ENCODE measurements at places on chromosomes 11 and 22.

- DNase-seq: no peak
Observed at GRCh38 chr11:96075532-96075959, 151.6 kb upstream of the MTMR2 start.

- DNase-seq: peak; percentile 42
Observed at GRCh38 chr11:63592975-63593395, 21.2 kb downstream of the PLAAT3 start.

GRCh38 chr22:37985751-37986281 lies 1.5 kb upstream of the SOX10 start:
- no peak for DNase-seq

GRCh38 chr22:46748908-46749675 lies 11.0 kb upstream of the CERK start:
- DNase-seq: peak; percentile 72

DNA sequence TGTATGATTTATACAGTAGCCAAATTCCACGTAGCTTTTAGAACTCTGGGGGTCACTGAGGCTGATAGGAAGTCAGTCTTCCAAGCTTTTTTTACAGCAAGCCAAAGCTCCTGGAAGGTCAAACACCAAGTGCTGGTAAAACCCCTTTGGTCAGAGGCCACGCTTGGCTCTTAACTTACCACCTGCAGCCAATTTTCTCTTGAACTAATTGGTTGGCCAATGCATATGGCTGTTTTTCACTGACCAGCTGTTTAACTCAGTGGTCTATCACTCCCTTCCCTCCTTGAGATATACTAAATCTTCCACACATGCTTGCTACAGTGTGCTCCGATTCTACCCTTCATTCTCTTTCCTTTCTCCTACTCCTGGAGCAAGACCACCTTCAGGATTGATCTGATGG lies 116.0 kb downstream of the FAR1 start:
- DNase-seq: no peak

DNA sequence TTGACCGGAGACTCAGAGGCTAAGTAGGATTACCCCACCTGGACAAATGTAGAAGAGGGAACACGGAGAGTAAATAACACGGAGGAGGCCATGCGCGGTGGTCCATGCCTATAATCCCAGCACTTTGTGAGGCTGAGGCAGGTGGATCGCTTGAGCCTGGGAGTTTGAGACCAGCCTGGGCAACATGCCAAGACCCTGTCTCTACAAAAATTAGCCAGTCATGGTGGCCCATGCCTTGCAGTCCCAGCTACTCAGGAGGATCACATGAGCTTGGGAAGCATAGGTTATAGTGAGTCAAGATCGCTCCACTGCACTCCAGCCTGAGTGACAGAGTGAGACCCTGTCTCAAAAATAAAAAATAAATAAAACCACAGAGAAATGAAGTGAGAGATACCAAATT lies 53.9 kb downstream of the AMOTL1 start:
- no peak for DNase-seq

GRCh38 chr11:65112546-65113360 lies 1.1 kb downstream of the TM7SF2 start:
- DNase-seq: peak; percentile 91

DNA sequence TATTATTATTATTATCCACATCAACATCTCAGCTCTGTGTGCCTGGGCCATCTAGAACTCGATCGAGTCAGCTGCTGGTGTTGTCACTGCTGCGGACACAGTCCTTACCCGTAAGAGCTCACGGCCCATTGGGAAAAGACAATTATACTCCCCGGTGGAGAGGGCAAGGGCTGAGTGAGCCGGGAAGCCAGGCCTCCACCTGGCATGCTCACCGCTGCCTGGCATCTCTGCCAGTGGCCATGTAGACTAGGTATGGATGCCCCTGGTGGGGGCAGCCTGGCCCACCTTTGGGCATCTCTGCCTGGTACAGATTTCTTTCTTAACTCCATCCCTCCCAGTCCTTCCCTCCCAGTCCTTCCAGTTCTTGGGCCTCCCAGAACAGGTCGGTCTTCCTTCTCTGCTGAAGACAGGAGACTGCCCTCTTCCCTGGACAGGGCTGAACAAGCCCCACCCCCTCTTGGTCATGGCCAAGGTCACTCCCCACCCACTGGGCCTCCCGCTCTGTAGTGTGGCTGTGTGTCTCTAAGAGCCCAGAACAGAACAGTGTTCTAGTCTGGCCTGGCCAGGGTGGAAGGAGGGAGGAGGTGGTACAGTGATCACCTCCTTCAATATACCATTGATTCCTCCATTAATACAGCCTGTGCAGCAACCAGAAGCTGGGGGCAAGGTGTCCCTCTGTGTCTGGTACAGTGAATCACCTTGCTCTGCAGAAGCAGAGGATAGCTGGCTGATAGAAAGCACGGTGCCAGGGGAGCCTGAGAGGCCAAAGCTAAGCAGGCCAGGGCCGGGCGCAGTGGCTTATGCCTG lies 57.7 kb downstream of the FLRT1 start:
- DNase-seq: no peak

GRCh38 chr11:73201249-73201648 lies 16.8 kb upstream of the P2RY2 start:
- DNase-seq: peak; percentile 39

- peak; percentile 12 for DNase-seq
Observed at GRCh38 chr22:49424893-49425270, 402.8 kb downstream of the BRD1 start.
